ENCODE measurements at places on chromosomes 5 and 9.
A peak's percentile ranks its signal among the peaks of the same experiment; 100 is the strongest.

DNA sequence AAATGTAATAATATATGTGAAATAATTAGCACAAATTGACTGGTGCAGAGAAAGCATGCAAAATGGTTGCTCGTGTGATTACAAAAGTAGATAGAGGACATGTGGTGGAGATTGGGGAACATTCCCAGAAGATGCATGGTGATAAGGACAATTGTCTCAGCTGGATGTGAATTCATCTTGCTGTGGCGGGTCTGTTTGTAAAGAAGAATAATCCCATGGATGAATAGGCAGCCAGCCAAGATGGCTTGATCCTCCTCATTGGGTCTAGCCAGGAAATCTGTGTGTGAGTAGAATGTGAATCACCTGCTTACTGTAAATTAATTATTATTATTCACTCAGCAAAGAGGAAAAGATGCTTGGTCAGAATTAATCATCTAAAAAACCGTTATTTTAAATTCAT is 12.6 kb upstream of the DPYSL3 start:
- DNase-seq = no peak

DNA sequence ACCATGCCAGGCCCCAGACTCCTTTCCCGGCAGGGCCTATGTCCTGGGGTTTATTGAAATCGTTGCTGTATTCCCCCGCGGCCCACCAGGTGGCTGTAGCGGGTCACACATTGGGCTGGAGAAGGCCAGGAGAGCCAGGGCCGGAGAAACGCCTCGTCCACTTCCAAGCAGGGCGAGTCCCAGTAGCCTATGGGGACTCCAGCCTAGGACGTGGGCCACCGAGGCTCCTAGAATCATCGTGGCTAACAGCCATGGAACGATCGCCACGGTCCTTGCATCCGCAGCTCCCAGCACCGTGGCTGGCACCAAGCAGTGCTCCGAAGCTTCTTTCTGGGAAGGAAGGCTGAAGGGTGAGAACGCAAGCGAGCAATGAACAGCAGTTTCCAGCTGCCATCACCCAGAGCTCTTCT is 87.7 kb downstream of the ENTREP1 start:
- DNase-seq = peak; percentile 55

- DNase-seq = no peak
Measured at GRCh38 chr9:114626415-114627020, 15.4 kb downstream of the TMEM268 start.

- peak; percentile 64 for DNase-seq
Measured at GRCh38 chr9:125407974-125408900, 146.6 kb downstream of the GAPVD1 start.

- DNase-seq = no peak
Measured at GRCh38 chr5:112475747-112476365, 56.8 kb upstream of the EPB41L4A start.

DNA sequence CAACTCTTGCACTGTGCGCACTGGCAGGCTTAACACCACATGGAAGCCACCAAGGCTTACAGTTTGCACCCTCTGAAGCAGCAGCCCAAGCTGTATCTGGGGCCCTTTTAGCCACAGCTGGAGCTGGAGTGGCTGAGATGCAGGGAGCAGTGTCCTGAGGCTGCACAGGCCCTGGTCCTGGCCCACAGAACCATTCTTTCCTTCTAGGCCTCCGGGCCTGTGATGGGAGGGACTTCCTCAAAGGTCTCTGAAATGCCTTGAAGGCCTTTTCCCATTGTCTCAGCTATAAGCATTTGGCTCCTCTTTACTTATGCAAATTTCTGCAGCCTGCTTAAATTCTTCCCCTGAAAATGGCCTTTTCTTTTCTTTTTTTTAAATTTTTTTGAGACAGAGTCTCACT is 104.4 kb upstream of the CPLX2 start:
- DNase-seq = no peak

DNA sequence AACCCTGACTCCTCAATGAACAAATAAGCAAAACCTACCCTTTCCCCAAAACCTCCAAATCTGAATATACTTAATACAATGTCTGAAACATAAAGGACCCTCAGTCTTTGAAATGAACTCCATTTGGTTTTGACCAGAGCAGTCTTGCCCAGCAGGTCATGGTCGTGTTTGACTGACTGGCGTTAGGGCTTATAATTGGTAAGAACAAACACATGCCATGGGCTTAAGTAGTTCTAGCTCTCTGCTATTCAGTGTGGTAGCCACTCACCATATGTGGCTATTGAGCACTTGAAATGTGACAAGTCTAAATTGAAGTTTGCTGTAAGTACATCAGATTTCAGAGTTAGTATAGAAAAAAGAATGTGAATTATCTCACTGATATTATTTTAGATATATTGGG is 42.1 kb downstream of the LRRTM2 start:
- DNase-seq = no peak

DNA sequence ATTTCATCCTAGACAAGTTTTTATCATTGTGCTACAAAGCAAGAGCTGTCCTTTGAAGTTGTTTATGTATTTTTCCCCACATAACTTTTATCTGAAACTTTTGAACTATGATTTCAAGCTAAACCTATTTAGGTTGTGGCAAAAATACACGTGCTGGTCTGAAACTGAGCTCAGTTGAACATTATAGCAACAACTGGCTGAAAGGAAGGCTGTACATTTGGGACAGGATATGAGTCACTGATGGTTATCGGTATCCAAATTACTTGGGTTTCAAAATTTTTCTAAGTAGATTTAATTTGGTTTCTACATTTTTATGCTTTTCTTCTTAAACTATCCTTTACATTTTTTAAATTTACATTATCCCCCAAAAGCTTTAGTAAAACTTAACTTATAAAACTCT is 627.3 kb upstream of the NUDT12 start:
- DNase-seq = no peak

DNA sequence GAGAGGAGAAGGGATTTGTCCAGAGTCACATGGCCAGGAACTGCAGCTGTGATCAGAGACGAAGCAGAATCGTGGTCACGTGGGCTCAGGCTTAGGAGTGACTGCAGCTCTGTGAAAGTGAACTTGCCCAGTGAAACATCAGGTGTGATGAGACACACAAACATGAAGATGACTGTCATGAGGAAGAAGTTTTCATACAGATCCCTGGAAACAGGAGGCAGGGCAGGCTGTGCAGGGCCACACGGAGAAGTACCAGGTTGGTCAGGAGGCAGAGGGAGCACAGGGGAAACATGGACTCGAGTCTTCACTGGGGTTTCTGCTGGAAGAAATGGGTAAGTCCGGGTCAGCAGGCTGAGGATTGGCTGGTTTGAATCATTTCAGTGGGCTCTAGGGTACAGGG is 64.1 kb downstream of the BARX1 start:
- no peak for DNase-seq

GRCh38 chr9:130860458-130861316 is 25.6 kb downstream of the ABL1 start:
- peak; percentile 89 for DNase-seq

- peak; percentile 88 for DNase-seq
Measured at GRCh38 chr9:69035438-69036308, at the start of gene FXN. TSS of gene FXN (plus strand) at chr9:69035752. CDS start at chr9:69035783, 31 bp downstream.

DNA sequence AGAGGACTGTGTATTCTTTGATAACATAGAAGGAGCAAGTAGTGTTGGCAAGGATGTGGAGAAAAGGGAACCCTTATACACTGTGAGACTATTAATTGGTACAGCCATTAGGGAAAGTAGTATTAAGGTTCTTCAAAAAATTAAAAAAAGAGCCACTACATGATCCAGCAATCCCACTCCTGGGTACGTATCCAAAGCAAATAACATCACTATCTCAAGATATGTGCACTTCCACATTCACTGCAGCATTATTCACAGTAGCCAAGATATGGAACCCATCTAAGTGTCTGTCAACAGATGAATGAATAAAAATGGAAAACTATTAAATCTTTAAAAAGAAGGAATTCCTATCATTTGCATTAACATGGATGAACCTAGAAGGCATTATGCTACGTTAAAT is 693.2 kb upstream of the RIOK2 start:
- no peak for DNase-seq

- DNase-seq = peak; percentile 84
Measured at GRCh38 chr5:67998709-67999261, 216.8 kb upstream of the PIK3R1 start.

- no peak for DNase-seq
Measured at GRCh38 chr5:142295084-142295758, 29.6 kb downstream of the SPRY4 start.

GRCh38 chr5:11611011-11611410 is 293.2 kb downstream of the CTNND2 start:
- no peak for DNase-seq

DNA sequence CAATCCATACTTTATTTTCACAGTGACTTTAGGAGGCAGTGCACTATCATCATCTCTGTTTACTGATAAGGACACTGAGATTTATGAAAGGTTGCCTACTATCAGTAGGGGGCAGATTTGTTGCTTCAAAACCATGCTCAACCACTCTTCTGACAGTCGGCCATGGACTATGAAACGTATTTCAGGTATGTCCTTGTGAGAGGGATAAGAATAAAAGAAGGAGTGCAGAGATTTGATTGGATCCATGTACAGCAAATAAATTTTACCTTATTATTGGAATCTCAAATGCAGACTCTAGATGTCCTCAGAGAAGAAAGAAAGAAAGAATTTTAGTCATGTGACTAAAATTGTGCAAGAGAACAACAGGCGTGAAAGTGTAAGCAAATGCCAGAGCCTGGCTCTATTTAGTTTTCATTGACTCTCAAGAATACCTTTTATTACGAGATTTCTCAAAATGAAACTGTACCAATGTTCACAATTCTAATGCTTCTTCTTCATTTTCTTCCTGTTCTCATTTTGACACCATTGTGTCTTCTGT is 296.6 kb upstream of the RASA1 start:
- DNase-seq = no peak

DNA sequence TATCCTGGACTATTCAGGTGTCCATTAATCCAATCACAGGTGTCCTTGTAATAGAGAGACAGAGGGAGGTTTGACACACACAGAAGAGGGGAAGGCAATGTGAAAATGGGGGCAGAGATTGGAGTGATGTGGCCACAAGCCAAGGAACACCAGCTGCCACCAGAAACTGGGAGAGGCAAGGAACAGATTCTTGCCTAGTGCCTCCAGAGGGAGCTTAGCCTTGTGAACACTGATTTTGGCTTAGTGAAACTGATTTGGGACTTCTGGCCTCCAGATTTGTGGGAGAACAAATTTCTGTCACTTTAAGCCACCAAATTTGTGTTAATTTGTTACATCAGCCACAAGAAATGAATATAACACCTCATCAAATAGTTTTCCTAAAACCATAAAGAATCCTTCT is 416.2 kb downstream of the ENC1 start:
- no peak for DNase-seq

DNA sequence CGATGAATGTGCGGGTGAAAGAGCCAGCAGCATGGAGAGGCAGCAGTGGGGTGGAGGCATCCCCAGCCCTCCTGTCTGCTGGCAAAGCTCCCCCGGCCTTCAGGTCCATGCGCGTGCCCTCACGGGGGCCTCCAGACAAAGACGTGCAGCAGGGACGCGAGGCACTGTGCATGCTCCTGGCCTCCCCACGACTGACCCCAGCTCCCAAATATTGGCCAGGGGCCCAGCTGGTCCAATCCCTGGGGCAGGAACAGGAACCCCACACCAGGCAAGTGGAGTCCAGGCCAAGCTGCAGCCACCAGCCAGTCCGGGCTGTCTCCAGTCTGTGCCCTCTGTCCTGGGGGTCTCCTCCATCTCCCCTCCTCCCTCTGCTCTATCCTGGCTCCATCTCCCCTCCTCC is 33.5 kb upstream of the LRRC14B start:
- DNase-seq = no peak

DNA sequence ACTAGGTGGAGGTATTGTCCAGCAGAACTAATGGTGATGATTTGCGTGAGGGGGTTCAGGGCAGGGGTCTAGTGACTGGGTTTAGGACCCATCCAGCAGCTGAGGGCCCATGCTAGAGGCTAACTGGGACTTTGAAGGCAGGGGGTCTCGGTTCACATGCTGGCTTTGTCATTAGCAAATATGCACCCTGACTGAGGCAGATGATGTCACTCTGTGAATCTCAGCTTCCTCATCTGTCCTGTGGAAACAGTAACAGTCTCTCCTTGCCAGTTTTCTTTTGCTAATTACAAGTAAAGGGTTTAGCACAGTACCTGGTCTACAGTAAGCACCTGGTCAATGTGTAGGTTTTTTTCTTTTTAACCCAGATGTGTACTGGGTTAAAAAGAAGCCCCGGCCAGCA is 5.2 kb downstream of the SH2D3C start:
- no peak for DNase-seq
